NCI-H446 (cell line): ENCODE measurements at places on chromosomes 4 and X.
A peak's percentile ranks its signal among the peaks of the same experiment; 100 is the strongest.

DNA sequence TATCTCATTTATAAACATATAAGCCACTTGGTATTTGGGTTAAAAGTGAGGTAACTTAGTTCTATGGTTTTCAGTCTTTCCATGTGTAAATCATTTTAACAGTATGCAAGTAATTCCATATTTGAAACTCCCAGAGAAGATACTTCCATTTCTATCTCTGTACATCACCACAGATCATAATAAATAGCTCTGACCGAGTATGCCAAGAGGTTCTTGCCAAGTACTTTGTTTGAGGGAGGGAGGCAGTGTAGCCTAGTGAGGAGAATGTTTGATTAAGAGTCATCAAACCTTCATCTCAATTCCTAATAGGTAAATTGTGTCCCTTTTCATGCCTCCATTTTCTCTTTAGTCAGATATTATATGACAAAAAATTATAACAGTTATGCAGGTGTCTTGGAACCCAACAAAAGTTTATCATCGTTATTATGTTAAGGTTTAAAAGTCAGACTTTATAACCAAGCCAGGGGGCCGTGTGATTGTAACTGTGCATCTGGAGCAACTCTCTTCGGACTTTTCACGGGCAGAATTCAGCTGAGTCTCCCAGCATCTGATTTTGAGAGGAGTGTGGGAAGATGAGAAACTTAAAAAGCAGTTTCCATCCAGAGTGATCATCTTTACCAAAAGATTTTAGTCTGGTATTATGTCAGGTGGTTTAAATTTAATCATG lies 123.8 kb downstream of the ANK2 start:
- no peak for DNase-seq

DNA sequence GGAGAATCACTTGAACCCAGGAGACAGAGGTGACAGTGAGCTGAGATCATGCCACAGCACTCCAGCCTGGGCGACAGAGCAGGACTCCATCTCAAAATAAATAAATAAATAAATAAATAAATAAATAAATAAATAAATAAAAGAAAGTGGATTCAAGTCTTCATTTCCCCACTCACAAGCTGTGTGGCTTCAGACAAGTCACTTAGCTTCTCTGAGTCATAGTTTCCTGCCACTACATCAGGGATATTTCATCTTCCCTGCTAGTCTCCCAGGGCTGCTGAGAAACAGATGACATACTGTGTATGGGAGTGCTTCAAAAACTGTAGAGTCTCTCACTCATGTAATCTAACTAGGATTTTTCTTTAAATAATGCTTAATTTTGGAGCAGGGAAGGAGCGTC lies 37.2 kb downstream of the TBC1D9 start:
- DNase-seq: no peak

DNA sequence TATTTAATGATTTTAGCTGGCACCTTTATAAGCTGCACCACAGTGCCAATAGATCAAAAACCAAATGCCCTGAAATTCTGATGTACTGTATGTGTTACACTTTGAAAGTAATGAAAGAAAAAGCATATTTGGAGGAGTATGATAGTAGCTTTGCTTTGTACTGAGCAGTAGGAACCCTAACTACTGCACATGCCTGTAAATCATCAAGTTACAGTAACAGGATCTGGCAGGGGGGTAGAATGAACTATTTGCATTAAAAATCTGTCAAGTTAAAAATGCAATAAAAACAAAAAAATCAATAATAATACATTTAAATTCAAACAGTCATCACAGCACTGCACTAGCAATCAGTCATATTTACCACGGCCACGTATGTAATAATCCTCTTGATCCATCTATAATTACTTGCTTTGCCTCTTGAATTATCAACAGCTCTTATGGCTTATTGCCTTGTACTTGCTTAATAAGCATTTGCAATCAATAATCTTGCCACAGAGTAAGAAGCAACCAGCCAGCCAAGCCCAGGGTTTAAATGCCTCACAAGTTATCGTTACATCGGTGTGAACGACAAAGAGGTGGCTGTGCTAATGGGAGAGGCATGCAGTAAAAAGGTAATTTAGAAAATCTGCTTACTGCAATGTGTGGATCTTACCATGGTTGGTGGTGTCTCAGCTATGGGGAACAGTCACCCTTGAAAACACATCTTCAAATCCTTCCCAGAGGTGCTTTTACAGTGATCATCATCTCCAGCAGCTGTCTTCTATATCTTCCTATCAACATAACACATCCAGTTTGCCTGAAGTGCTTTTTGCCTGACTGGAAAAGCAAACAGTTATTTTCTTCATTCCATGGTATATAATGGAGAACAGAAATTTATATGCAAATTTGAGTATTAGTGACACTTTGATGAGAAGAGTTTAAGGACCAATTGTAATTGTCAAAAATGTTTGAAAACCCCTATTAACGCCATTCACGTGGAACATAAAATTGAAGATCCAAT lies 1812.1 kb upstream of the ADGRL3 start:
- no peak for DNase-seq

- DNase-seq: no peak
Observed at GRCh38 chr4:133865612-133866327, 335.8 kb downstream of the PABPC4L start.

GRCh38 chr4:7384929-7385890 lies 49.5 kb downstream of the PSAPL1 start:
- no peak for DNase-seq

DNA sequence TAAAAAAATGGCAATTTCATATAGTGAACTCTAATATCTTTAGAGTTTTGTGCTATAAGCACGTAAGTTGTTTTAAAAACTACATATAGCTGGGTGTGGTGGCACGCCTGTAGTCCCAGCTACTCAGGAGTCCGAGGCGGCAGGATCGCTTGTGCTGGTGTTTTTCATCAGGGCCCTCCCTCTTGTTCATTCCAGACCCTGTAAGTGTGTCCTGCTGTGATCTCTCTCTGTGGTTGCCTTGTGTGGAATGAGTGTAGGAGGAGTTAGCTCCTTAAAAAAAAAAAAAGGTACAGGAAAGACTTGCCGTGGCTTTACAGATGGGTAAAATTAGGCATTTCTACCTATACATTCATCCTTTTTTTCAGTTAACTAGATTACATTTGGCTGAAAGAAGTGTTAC lies 35.4 kb downstream of the RBBP7 start:
- DNase-seq: no peak

DNA sequence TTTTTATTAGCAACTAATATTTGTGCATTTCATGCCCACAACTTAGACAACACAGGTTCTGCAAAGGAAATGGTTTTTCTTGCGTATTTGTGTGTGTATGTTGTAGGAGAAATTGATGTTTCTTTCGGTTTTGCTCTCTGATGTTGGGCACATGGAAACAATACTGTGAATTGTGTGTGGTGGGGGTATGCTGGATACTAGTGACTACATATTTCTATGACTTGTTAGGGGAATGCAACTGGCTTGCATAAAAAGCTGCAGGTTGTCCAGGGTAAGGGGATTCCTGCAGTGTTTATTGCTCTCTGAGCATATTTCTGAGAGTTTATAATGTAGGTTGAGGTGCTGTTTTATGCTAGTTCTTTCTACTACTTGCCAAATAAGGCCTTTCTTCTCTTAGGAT lies 11.6 kb downstream of the DLG3 start:
- DNase-seq: no peak

DNA sequence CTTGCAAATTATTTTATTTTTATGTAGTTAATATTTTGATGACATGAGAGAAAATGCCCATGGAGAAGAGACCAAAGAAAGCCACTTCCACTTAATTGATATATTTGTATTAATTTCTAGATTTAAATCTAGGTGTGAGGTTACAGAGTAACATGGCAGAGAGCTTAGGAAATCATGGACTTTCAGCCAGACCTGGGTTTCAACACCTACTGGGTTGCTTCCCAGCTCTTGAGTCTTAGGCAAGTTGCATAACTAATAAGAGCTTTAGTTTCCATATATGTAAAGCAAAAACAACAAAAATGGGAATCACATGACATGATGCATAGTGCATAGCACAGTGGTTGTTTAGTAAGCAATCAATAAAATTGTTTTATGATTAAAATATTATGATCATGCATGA lies 413.3 kb downstream of the CCSER1 start:
- DNase-seq: no peak

DNA sequence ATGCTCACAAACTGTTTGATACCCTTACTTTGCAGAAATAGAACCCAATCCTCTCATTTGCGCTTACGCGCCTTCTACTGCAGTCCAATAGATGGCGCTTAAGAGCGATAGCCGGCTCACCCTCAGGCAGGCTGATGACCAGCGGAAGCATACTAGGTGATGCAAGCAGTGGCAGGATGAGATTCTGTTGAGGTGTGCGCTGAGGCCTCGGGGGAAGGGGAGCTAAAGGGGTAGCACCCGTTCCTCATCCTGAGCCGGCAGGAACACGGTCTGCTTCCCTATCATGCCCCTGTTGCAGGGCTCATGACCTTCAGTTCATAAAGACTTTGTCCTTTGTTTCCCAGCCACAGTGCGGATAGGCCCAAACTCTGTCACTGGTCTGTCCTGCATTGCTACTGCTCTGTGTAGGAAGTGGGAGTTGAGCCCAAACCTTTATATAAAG lies 628.9 kb downstream of the TLL1 start:
- DNase-seq: no peak

DNA sequence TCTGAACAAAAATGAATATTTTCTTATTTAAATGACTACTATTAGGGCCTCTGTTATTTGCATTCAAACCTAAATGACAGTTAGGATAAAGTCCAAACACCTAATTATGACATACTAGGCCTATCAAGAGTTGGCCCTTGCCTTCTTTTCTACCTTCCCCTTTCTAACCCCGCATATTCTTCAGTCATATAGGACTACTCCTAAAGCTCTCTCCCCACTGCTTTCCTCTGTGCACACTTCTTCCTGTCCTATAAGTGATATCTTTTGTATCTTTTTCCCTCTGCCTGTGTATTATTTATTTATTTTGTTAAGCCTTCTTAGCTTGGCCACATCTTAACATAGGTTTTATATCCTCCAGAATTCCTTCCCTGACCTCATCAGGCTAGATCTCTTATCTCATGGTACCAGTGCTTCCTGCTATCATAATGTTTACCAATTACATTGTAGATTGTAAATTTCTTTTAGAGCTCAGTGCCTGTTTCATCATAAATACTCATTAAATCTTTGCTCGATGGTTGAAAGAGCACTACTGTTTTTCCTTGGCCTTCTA lies 22.5 kb downstream of the ERVMER34-1 start:
- no peak for DNase-seq

DNA sequence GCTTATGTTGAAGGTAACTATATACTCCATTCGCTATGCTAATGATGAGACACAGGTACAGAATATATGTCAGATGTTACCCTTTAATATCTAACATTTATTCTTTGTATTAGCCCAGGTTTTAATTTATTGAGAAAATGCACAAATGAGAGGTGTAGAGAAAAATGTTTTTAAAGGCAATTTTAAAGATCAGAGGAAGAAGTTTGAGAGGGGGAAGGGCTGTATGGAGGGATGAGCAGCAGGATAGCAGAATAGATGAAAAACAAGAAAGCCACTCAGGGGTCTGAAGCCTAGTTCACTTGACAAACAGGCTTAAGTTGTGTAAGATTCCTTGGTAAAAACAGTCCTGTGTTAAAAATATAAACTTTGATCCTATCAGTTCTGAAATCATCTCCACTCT lies 3.7 kb downstream of the MAB21L2 start:
- no peak for DNase-seq

GRCh38 chr4:158053801-158054200 lies 119.0 kb downstream of the GASK1B start:
- DNase-seq: no peak

DNA sequence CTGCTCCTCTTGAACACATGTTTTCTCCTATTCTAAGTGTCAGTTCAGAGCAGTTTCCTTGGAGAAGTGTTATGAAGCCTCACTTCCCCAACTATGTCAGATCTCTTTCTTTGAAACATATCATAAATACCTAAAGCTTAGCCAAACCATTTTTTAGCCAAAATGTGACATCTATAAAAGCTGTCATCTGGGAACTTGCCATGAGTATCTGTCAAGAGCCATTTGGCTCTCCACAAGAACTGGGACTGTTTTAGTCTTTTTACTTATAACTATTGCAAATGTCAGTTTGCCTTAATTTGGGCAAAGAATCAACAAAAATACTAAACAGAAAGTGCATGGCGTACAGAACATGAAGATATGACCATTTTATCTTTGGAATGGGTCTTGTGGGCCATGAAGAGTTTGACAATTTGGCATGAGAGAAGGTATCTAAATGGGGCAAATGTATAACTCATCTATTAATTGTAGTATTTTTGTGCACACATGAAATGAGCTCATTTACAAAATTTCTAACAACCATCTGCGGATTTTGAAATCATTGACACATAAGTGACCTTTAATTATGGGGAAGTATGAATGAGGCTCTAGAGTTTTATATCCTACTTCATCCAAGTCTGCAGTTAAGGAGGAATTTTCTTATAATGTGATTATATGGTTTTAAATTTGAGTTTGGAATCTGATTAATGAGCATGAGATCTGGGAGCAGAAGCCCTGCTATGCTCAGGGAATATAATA lies 129.1 kb upstream of the PACRGL start:
- peak; percentile 1 for DNase-seq

DNA sequence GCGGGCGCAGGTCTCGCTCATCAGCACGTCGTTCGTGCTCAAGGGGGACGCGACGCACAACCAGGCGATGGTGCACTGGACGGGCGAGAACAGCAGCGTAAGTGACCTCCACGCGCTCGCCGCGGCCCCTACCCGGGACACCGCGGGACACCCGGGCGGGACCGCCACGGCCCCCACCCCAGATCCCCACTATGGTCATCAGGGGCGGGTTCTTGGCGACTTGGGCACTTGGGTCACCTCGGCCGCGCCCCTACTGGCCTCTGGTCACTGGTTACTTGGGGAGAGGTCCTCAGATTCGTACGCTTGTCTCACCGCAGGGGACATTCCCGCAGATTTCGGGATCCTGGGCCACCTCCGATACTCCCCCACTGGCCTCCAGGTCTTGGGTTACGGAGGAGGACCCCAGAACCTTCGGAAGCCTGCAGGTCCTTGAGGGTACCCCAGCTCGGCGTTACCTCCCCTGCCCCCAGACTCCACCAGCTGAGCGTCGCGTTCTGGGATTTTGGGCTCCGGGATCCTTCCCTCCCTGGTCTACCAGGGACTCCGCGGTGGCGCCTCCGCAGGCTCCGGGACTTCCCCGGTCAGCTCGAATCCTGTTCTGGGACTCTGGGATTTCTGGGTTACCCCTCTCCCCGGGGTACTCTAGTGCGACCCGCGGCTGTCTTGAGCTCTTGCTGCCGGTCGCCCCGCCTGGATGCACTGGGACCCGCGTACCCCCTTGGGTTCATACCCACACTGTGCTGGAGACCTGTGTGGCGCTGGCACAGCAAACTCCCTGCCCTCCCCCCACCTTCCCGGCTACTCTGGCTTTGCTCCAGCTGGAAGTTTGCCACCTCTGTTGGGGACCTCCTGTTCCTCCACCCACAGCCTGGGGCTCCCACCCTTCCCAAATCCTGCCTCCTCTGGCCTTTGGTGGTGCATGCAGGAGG lies 956 bp downstream of the SORCS2 start:
- no peak for DNase-seq

- no peak for DNase-seq
Observed at GRCh38 chr4:121938282-121939092, 13.4 kb downstream of the TRPC3 start.

- DNase-seq: no peak
Observed at GRCh38 chr4:156976147-156976546, 4.5 kb upstream of the PDGFC start.

GRCh38 chrX:80810365-80810978 lies 795 bp upstream of the BRWD3 start:
- no peak for DNase-seq
